ENCODE measurements at places on chromosomes 5 and 9.

- DNase-seq, result no peak
These were observed 181.0 kb upstream of the CLINT1 start for GRCh38 chr5:158039911-158040347.

DNA sequence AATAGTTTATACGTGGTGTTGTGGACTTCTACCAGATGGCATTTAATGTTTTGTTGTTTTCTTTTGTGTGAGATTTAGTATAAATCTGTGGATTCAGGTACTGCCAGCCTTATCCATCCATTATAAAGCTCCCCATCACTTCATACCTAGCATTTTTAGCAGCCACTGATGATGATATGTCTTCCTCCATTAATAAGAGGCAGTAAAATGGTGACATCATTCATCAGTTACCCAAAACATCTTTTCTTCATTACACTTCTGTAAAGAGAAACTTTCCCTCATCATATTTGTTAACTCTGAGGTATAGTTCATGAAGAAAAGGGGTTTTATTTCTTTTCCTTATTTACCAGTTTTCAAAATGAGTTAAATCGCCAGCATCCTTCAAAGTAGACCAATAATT is 19.4 kb downstream of the CHD1 start:
- no peak for DNase-seq

GRCh38 chr9:120919843-120920805 is 6.5 kb downstream of the TRAF1 start:
- DNase-seq, result peak; percentile 59

- DNase-seq, result peak; percentile 93
These were observed 2.2 kb downstream of the AKNA start for GRCh38 chr9:114385397-114386181.

DNA sequence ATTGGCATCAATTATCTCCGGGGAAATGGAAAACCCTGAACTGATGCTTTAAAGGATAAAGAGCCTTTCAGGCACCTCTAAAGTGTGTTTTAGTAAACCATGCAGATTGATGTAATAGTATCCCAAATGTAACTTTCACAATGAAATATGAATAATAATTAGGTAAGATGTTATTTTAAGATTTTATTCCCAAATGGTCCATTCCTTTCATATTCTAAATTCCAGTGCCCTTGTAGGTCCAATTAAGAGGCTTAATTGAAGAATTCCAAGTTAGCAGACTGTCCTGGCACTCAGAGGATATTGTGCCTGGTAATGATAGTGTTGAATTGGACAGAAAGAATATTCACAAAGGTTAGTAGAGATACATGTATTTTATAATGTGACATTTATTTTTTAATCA is 352.5 kb upstream of the NUDT12 start:
- DNase-seq, result no peak

GRCh38 chr5:138336952-138337684 is 948 bp upstream of the FAM53C start:
- DNase-seq, result peak; percentile 96

GRCh38 chr5:64312491-64312890 is 146.8 kb downstream of the RNF180 start:
- no peak for DNase-seq

DNA sequence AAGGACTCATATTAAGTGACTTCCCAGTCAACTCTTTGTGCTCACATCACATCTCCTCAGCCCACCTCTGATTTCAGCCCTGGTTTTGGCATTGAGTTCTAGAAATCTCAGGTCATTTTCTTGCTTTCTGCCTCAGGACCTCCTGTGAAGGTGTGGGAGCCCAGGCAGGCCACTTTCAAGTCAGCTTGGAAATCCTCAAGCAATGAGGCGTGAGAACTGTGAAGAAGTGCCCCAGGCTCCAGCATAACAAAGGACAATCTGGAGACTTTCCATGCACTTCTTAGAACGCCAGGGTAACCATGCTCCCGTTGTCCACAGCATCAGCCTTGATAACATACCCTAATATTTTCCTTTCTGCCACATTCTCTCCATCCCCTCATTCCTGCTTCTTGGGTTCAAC is 131.2 kb upstream of the MAP3K1 start:
- DNase-seq, result no peak

DNA sequence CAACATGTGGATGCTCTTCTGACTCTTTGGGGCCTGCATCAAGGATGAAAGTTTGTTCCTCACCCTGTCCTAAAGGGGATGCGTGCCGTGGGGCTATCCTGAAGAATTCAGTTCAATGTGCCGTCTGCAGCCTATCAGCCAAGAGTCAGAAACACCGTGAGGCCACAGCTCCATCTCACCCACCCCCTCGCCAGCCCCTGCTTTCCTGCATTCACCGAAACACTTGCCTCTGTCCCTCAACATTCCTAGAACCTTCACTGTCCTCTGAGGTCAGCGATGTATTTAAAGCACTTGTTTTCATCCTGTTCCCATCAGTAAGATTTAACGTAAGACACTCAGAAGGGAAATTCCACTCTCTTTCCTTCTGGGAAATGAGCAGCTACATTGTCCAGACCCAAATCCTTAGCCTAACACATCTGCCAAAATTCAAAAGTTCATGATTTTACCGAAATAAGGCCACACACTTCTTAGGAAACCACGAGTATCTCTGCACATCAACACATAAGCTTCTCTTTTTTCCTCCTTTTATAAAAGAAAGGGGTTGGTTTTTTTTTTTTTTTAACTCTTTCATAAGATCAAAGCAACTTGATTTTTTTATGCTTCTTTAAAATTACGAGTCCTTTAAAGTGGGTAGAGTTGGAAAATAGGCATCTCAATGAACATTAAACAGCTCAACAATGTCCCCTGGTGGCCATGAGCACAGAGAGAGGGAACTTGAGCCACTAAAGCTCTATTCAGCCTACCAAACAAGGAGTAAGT is 100.7 kb downstream of the SUSD1 start:
- no peak for DNase-seq

GRCh38 chr5:16508730-16509531 is 43.3 kb upstream of the ZNF622 start:
- DNase-seq, result peak; percentile 80

- no peak for DNase-seq
These were observed 53.1 kb upstream of the TYRP1 start for GRCh38 chr9:12640016-12640587.

DNA sequence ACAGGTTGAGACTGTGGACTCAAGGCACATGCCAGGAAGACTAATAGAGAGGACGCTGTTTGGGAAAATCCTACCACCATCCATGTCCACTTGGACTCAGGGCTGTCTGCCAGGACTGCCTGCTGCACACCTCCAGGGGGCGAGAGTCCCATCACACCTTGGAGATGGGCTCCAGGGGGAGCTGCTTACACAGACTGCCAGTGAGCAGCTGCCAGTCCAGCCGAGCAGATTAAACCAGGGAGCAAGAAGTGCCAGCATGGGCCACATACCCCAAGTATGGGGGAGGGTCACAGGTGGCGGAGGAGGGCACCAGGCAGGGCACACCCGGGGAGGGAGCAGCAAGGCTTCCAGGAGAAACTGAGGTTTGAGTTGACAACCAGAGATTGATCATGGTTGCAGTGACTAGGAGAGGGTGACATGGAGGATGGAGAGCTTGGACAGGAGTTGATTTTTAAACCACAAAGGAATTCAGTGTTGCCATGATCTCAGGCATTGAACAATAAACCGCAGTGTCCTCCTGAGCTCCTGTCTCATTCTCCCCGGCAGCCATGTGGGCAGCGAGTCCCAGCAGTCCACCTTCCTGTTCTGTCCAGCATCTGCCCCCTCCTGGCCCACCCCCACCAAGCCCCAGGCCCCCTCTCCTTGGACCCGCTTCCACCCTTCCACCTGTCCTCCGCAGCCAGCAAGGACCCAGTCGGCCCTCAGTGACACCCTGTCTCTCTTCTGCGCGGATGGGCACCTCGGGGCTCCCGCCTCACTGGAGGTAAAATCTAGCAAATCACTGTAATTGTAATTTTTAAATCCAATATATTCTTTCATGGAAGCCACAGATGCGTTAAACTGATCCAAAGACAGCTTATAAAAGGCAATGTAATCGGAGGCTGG is 3.1 kb upstream of the VAV2 start:
- DNase-seq, result no peak

DNA sequence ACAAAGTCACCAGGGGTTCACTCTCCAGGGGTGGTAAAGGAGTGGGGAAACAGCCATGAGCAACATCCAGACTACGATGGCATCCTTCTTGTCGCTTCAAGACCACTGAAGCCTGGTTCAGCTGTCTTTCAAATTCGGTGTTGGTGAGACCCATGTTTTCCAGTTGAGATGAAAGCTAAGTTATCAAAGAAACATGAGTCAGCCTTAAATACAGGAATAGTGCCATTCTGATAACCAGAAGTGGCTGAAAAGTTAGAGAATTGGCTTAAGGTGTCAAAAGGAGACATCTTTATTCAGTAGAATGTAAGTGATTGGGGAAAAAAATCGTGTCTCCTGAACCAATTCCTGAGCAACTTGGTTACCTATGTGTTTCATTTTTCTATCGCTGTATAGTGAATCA is 7.0 kb upstream of the CARD19 start:
- no peak for DNase-seq

GRCh38 chr9:115008536-115009270 is 78.3 kb upstream of the TNFSF8 start:
- no peak for DNase-seq

GRCh38 chr9:21096172-21096900 is 18.6 kb upstream of the IFNB1 start:
- no peak for DNase-seq

DNA sequence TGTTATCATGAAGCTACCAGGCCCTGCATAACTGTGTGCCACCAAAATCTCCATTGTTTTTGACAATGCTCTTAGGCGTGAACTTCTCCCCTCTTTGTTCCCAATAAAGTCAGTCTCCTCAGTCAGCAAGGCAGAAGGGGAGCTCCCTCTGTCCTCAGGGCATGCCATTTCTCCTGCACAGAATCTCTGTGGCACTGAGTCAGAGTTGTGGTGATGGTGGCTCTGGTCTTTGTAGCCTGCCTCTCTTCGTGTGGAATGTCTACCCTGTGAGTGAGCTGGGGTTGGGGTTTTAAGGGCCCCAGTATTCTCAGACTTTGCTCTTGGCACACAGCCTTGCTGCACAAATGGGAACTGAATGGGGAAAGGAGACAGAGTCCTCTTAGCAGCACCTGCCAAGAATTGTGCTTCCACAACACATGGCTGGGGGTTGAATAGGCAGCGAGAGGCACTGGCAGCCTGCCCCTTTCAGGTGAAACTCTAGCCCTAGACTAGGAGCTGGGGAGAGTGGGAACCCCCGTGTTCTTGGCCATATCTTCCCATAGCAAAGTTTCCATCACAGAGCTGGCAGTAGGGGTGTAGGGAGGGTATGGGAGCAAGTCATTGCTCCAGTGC is 146.6 kb downstream of the SH3GL2 start:
- no peak for DNase-seq

DNA sequence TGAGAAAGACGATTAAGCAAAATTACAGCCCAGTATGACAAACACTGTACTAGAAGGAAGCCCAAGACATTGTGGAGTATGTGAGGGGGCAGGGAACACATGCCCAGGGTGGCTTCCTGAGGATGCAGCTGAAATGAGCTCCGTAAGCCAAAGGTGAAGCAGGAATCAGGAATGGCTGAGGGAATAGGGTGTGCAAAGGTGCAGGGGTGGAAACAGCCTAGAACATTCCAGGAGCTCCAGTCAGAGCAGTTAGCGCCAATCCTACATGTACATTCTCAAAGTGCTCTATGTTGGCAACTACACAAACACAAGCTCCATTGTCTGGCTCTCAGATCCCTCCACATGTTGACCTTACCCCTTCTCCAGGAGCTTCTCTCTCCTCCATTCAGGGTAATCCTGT is 257.9 kb downstream of the MAN2A1 start:
- no peak for DNase-seq

- peak; percentile 93 for DNase-seq
These were observed 543 bp upstream of the ANKRD33B start for GRCh38 chr5:10563110-10563944.

DNA sequence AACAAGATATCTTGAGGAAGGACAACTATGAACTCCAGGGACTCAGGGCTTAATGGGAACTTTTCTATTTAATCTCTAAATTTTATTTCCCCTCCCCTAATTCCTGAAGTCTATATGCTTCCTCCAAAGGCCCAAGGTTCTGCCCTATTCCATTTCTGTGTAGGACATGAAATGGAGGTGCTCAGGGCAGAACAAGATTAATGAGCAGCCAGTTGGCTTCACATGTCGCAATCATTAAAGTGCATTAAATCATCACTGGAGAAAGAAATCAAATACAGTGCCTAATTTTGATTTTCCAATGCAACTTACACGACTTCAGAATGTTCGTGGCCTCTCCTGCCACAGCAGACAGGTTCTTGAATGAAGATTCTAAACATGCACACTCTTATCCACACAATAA is 862.1 kb downstream of the PTPRD start:
- no peak for DNase-seq

All from lower leg skin (tissue), 4 donors.